IPS DF 19.7 (cell line): ENCODE measurements at places on chromosomes 11 and 22.

GRCh38 chr11:2277008-2277346 lies 6.6 kb upstream of the ASCL2 start:
- no peak for DNase-seq

GRCh38 chr11:12800032-12800671 lies 125.9 kb downstream of the TEAD1 start:
- DNase-seq = no peak

- no peak for DNase-seq
These were observed 688 bp upstream of the LRRC74B start for GRCh38 chr22:21044931-21045584.

DNA sequence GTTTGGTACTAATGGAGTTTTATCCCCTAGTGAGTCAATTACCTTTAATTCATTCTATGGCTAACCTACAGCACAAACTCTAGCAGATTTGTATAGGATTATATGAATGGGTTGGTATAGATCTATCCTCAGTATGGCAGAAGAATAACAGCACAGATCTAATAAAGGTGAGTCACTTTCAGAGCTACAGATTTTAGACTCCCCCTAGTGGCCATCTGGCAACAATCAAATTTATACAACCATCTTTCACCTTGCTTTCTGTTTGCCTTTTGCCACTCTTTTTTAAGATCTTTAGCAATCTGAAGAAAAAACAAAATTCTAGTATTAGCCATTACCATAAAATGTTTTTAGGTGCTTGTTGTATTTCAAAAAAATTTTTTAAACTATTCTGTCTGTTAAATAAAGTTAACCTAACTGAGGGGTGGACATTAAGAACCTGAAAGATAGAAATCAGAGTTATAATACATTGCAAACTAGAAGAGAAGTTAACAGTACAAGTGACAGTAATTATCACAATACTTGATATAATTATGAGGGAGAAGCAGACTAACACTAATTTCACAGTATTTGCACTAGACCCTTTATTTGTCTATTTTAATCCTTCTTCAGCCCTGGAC lies 25.8 kb downstream of the DDIAS start:
- no peak for DNase-seq

DNA sequence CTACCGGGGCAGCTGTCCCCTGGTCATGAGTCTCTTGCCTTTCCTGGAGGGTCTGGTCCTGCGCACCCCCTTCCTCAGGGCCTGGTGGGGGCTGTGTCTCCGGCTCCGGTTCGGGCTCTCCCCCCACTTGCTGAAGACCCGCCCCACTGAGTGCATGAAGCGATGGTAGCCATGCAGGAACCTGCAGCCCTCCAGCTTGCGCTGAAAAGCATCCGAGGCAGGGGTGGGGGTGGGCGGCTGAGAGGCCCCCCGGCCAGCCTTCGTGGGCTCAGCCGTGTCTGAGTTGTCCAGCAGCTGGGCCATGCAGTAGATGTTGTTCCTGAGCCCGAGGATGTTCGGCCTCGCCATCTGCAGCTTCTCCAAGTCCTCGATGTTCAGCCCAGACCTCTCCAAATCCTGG lies 2.8 kb downstream of the OSM start:
- no peak for DNase-seq

GRCh38 chr11:3959015-3959902 lies 103.8 kb downstream of the STIM1 start:
- DNase-seq = no peak

DNA sequence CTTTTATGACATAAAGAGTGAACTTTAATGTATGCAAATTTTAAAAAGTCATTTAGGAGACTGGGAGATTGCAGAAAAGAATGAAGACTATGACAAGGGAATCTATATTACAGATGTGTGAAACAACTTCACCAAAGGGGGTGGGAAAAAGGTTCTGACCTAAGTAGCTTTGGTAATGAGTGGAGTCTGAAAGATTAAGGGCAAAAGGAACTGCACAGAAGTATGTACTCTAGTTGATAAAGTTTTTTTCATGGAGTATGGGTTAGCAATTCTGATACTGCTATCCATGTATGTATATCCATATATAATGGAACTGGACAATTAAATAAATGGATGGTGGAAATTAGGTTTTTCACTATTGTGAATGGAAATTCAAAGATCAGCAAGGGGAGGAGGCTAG lies 9.2 kb downstream of the CKAP5 start:
- DNase-seq = no peak

GRCh38 chr22:18977824-18978425 lies 41.8 kb upstream of the PRODH start:
- no peak for DNase-seq

DNA sequence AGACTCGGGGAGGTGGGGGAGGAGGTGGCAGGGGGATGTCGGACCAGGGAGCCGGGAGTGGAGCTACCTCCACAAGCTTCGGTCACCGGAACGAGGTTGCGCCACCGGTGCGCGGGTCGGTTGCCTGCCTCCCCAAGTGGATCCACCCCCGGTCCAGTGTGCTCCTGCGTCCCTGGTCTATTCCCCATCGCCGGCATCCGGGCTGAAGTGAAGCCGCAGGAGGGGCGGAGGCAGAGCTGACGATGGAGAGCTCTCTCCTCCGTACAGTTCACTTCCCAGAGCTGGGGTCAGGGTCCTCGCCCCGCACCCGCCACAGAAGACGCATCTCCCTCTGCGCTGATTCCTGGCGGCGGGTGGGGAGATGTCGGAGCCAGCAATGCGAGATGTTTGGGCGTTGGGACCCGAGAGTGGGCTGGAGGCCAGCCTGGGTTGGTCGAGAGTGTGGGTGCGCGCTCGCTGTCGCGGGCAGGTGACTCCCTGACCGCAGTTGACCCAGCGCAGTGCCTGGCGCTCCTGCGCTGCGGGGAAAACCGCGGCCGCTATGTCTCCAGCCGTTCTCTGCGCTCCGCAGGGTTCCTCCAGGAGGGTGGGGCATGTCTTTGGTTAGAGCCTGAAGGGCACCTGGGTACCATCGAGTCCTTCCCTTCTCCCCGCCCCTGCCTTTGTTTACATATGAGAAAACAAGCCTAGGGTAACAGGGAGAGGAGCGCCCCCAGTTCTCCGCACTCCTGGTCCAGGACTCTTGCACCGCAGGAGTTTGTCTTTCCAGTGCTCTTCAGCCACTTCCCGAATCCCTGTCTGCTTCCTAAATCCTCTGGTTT lies 1.7 kb downstream of the C11orf96 start:
- DNase-seq = no peak

DNA sequence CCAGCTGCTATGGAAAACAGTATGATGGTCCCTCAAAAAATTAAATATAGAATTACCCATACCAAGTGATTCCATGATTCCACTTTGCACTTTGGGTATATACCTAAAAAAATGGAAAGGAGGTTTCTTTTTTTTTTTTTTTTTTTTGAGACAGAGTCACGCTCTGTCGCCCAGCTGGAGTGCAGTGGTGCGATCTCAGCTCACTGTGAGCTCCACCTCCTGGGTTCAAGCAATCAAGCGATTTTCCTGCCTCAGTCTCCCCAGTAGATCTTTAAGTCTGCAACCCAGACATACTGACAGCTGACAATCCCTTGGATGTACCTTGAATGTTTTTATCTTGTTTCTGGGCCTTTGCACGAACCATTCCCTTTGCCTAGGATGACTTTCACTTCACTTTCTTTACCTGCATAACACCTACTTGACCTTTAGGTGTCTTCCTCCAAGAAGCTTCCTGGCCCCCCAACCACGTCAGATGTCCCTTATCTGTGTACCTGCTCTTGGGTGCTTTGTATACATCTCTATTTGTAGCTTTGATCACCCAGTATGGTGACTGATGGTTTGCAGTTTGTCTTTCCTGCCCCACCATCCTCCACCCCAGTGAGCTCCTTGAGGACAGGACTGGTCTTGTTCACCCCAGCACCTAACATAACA lies 11.6 kb downstream of the UCP3 start:
- DNase-seq = no peak

DNA sequence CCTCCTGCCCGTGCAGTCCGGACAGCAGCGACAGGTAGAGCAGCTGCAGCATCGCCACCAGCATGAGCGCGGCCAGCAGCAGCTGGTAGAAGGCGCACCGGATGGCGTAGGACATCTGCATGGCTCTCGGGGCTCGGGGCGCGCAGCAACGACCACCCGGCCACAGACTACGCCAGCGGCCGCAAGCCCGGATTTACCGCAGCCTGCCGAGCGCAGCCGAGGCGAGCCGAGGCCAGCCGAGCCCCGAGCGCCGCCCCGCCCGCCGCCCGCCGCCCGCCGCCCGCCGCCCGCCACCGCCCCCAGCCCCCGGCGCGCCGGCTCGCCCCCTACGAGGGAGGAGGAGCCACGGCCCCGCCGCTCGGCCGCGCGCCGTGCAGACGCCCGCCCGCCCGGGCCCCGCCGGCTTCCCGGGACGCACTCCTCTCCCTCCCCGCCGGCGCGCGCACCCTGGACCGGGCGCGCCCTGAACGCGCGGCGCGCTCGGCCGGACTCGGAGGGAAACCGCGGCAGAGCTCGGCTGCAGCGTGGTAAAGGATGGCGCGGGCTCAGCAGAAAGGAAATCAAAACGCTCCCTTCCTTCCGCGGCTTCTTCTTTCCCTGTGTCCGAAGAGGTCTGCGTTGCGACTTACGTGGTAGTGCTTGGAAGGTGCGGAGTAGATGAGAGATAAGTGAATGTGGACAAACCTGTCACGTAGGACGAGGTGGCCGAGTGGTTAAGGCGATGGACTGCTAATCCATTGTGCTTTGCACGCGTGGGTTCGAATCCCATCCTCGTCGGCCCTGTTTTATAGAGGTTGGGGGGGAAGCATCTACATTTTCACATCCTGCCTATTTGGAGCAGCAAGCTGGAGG lies at the start of gene B4GAT1:
TSS of gene B4GAT1 (minus strand) at position 205 of the 852 bp plus-strand sequence. CDS start at position 121, 84 bp downstream.
- DNase-seq = no peak

GRCh38 chr11:7489376-7489775 lies 4.1 kb downstream of the OLFML1 start:
- no peak for DNase-seq

DNA sequence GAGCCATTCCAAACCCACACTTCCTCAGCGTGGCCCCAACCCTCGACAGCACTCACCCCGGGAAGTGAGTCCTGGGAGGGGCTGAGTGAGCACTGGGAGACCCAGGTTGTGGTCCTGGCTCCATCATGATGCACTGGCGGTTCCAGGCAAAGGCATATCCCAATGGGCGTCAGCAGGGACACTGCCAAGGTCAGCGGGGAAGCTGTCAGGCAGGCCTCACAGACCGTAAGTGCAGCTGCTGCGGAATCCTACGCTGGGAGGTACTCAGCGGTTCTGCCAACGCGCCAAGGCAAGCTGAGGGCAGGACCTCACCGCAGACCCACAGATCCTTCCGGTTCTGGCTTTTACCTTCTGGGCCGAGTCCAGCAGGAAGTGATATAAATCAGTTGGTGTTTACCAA lies 1.4 kb upstream of the GAL3ST1 start:
- no peak for DNase-seq

DNA sequence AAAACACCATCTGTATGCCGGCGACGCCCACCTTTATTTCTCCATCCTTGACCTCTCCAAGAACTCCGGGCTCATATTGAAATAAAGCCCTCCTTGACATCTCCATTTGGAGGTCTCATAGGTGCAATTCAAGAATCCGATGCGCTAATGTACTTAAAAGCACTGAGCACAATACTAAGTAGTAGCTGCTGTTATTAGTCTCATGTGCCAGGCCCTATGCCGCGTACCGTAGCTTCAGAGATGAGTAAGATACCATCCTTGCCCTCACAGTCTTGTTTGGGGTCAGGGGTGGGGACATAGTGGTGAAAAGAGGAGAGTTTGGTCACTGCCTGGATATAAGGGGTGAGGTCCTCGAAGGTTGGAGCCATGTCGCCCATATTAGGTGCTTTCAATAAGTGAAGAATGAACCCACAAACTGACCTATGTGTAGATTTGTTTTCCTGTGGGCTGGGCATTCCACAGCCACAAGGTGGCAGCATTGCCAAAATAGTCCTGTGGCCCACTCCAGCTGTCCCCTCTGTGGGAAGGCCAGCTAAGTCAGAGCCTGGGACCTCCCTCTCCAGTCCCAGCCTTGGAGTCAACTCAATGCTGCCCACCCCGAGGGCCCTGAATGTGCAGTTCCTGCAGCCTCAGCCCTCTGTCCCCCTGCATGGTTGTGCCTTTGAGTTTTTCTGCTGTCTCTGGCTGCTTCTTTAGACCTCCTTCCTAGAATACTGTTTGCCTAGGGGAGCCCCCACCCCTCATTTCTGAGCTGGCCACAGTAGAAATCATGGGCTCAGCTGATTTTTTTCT lies 6.5 kb downstream of the DCPS start:
- DNase-seq = peak; percentile 38

DNA sequence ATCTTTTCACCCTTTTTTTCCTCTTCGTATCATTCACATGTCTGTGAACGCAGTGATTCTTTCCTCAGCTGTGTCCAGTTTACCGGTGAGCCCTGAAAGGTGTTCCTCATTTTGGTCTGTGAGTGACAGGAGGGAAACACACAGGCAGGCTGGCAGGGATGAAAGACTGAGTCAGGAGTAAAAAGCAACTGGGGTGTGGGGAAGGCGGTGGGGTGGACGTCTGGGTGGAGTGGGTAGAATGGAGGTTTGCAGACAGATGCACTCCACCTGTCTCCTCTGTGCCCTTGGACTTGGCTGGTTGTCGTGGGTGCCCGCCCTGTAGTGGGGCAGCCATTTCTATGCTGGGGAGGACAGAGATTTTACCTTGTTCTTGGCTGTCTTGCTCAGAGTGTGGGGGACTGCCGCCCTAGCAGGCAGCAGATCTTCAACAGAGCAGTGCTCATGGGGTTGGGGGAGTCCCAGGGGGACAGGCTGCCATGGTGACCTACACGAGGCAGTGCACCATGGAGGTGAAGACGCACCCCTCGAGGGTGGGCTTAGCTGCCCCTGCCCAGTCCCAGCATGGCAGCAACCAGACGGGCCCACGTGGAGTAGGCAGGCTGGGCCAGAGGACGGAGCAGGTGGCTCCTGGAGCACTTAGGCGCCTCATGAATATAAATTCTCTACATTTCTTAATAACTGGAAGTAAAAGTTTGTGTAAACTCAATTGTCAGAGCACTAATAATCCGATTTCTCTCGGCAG lies 603.7 kb downstream of the TBC1D22A start:
- no peak for DNase-seq

- no peak for DNase-seq
These were observed 1.9 kb downstream of the TAGLN start for GRCh38 chr11:117200813-117201657.

DNA sequence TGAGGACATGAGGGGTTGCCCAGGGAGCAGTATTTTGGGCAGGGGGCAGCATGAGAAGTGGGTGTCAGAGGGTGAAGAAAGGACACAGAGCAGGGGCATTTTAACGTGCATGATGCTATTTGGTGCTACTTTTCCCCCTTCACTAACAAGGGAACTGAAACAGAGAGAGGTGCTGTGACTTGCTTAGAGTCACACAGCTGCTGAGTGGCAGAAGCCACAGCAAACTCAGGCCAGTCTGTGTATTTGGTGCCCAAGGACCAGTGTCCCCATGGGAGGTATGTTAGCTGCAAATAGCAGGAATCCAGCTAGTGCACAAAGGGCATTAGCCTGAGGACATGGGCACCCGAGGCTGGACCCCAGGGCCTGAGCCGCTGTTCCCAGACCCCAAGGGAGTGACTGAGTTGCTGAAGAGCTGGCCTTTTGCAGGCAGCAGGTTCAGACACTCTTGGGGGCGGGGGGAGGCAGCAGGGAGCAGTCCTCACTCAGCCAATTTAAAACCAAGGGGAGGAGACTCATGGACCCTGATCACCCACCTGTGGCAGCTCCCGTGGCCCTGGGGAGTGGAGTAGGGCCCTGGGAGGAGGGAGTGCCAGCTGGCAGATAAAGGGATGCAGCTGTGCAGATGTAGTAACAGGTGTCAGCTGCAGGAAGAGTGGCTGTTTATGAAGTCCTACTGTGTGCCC lies 14.6 kb downstream of the PARVG start:
- no peak for DNase-seq
